ENCODE measurements at places on chromosomes 5 and 9.

- peak overlapping the region; percentile 18 for H3K4me3 ChIP-seq
- no peak overlapping the region for H3K27ac ChIP-seq
- H3K27me3 ChIP-seq = no peaks in the 10 kb centered on the region
- no peaks in the 10 kb centered on the region for H3K36me3 ChIP-seq
Measured at GRCh38 chr5:77957931-77958521, 181.9 kb upstream of the TBCA start.

- peak overlapping the region; percentile 70 for H3K4me3 ChIP-seq
- no peaks in the 10 kb centered on the region for H3K36me3 ChIP-seq
Measured at GRCh38 chr5:55226027-55226933, 835 bp downstream of the MCIDAS start.

DNA sequence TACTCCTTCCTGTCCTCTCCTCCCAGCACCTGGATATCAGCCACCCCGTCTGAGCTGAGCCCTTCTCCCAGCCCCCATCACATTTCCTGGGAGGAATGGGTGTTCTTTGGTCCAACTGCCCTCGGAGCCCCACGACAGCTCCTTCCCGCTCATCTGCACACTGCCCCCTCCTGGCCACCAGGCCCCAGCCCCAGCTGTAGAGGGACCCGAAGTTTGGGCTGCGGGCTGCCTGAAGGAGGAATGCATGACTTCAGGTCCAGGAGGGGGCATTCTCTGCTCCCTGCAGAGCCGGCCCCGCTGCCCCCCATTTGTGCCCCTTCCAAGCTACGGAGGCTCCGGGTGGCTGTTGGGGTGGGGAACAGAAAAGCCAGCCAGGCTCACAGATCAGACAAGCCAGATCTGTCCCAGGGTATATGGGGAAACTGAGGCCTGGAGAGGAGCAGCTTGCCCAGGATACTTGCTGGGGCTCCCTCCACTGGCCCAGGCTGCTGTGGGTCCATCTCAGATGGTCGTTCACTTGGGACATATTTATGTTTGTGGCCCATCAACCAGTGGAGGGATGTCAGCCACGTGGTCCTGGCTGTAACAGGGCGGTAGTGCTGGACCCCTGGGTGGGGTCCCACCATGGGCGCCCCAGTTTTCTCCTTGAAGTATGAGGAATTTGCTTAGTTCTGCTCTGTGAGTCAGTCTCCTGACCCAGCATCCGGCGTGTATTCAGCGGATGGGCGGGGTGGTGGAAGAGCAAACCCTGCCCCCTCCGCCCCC, 33.1 kb downstream of the DAB2IP start:
- no peak overlapping the region for H3K4me3 ChIP-seq
- no peaks in the 10 kb centered on the region for H3K36me3 ChIP-seq
- H3K4me1 ChIP-seq = no peaks in the 10 kb centered on the region

DNA sequence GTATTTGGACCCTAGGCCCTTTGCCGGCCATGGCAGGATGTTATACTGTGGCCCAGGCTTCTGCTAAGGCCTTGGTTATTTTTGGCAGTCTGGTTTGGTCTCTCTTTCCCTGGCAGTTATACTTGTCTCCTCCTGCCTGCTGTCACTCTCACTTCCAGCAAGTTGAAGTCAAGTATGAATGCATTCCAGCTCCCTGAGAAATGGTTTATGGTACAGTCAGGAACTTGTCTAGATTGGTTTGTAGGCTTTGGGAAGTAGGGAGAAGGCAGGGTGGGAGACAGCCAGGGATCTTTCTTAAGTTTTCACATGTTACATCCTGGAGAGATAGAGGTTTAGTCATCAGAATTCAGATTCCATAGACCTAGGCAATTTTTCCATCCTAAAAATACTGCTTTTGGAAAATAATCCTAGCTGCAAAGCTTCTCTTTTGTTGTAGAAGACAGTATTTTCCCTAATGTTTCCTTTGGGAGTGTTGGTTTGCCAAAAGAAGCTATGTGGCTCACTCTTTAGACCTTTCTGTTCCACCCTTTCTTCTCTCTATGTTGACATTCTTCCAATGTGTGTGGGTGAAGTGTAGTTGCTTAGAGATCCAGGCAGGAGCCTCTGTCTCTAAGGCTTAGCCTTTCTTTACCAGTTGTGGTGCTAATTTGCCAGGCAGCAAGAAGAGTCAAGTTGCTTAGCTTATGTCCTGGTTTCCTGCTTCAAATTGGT, 2.5 kb upstream of the KDM3B start:
- DNase-seq = no peak
- H3K4me3 ChIP-seq = no peak overlapping the region
- peak overlapping the region; percentile 65 for H3K27ac ChIP-seq
- no peaks in the 10 kb centered on the region for H3K27me3 ChIP-seq

- no peak overlapping the region for H3K27ac ChIP-seq
- no peak for DNase-seq
- H3K27me3 ChIP-seq = no peaks in the 10 kb centered on the region
- H3K36me3 ChIP-seq = no peaks in the 10 kb centered on the region
- no peaks in the 10 kb centered on the region for H3K4me1 ChIP-seq
- H3K4me3 ChIP-seq = no peak overlapping the region
Measured at GRCh38 chr5:66788556-66788955, 192.4 kb downstream of the MAST4 start.

DNA sequence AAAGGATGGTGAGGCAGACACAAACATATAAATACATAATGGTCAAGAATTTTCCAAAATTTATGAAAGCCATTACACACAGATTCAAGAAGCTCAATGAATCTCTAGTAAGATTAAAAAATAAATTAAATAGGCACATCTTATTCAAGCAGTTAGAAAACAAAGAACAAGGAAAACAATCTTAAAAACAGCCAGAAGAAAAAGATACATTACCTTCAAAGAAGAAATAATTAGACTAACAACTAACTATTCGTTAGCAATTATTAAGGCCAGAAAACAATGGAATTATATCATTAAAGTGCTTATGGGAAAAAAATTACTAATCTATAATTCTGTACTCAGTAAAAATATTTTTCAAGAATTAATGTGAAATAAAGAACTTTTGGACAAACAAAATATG, 593.1 kb downstream of the EBF1 start:
- H3K27me3 ChIP-seq = no peaks in the 10 kb centered on the region
- no peak overlapping the region for H3K27ac ChIP-seq
- DNase-seq = no peak
- no peaks in the 10 kb centered on the region for H3K4me1 ChIP-seq
- no peaks in the 10 kb centered on the region for H3K36me3 ChIP-seq

- no peak overlapping the region for H3K27ac ChIP-seq
- H3K4me1 ChIP-seq = peaks cover 6% of the 10 kb centered on the region
- H3K36me3 ChIP-seq = no peaks in the 10 kb centered on the region
- no peaks in the 10 kb centered on the region for H3K27me3 ChIP-seq
- no peak overlapping the region for H3K4me3 ChIP-seq
Measured at GRCh38 chr9:34431667-34432066, 26.7 kb downstream of the FAM219A start.

DNA sequence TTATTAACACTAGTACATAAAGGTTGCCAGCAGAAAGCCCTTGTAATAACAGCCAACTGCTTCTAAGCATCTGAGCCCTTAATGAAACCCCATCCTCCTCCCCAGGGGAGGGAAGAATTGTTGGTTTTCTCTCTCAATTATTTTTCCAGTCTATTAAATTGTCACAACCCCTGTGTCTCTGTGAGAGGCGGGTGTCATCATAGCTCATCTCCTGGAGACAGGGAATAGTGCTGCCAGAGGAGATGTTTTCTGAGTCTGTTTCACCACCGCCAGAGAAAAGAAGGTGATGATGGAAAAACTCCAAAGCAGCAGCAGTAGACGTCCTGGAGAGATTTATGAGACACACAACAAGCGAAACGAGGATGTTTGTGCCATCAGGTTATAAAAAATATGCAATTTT, 271.1 kb upstream of the NMUR2 start:
- H3K27me3 ChIP-seq = no peaks in the 10 kb centered on the region
- H3K27ac ChIP-seq = no peak overlapping the region
- no peaks in the 10 kb centered on the region for H3K36me3 ChIP-seq
- DNase-seq = no peak

- DNase-seq = no peak
- H3K27me3 ChIP-seq = no peaks in the 10 kb centered on the region
- no peaks in the 10 kb centered on the region for H3K36me3 ChIP-seq
- no peaks in the 10 kb centered on the region for H3K4me1 ChIP-seq
- no peak overlapping the region for H3K27ac ChIP-seq
Measured at GRCh38 chr5:173869316-173869715, 18.8 kb upstream of the CPEB4 start.

DNA sequence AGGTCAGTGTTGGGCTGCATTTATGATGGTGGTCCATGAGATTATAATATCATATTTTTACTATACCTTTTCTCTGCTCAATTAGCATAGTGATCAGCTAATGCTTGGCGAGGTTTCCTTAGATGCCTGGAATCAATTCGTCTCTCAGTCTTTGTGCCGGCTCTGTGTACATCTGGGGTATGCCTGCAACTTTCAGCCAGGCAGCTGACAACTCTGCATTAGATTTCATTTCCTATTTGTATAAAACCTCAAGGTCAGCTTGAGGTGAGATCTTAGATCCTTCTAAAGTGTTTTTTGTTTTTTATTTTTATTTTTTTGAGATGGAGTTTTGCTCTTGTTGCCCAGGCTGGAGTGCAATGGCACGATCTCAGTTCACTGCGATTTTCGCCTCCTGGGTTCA, 86.8 kb downstream of the MELK start:
- H3K27ac ChIP-seq = no peak overlapping the region
- no peaks in the 10 kb centered on the region for H3K4me1 ChIP-seq
- DNase-seq = no peak
- no peaks in the 10 kb centered on the region for H3K27me3 ChIP-seq

DNA sequence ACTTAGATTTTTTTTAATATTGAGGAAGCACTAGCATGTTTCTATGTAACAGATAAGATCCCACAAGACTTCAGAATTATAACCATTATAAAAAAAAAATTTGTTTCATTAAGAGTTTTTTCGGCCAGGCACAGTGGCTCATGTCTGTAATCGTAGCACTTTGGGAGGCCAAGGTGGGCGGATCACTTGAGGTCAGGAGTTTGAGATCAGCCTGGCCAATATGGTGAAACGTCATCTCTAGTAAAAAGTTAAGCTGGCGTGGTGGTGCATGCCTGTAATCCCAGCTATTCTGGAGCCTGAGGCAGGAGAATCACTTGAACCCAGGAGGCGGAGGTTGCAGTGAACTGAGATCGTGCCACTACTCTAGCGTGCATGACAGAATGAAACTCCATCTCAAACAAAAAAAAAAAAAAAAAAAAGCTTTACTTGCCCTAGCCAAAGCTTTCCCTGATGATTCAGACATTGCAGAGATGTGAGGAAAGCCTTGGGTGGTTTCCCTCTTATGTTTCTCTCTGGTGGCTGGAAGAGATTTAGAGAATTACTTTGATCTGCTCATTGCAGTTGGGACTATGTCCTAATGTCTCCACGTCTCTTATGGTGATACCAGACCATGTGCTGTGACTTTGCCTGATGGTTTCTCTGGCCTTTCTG, 65.4 kb downstream of the EGFLAM start:
- no peaks in the 10 kb centered on the region for H3K4me1 ChIP-seq
- H3K36me3 ChIP-seq = no peaks in the 10 kb centered on the region
- no peak for DNase-seq
- no peak overlapping the region for H3K4me3 ChIP-seq

- no peak overlapping the region for H3K4me3 ChIP-seq
- H3K27ac ChIP-seq = no peak overlapping the region
- no peak for DNase-seq
- no peaks in the 10 kb centered on the region for H3K27me3 ChIP-seq
Measured at GRCh38 chr9:2991292-2991691, 147.4 kb upstream of the PUM3 start.

DNA sequence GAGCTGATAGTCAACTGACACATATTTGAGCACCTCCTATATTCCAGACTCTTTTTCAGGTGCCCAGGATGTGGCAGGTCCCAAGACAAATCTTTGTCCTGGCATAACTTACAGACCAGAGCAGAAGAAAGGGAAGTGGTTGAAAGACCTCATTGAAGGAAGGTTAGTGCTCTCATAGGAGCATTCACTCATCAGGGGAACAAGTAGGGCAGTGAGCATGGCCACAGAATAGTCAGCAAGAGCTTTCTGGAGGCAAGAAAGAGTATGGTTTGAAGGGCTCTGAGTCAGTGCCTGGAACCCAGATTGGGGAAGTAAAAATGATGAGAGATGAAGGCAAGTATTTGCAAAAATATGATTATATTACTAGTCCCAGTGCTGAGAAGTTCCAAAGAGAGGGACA, 25.0 kb upstream of the ERMP1 start:
- no peaks in the 10 kb centered on the region for H3K27me3 ChIP-seq
- no peak overlapping the region for H3K4me3 ChIP-seq
- no peaks in the 10 kb centered on the region for H3K4me1 ChIP-seq

DNA sequence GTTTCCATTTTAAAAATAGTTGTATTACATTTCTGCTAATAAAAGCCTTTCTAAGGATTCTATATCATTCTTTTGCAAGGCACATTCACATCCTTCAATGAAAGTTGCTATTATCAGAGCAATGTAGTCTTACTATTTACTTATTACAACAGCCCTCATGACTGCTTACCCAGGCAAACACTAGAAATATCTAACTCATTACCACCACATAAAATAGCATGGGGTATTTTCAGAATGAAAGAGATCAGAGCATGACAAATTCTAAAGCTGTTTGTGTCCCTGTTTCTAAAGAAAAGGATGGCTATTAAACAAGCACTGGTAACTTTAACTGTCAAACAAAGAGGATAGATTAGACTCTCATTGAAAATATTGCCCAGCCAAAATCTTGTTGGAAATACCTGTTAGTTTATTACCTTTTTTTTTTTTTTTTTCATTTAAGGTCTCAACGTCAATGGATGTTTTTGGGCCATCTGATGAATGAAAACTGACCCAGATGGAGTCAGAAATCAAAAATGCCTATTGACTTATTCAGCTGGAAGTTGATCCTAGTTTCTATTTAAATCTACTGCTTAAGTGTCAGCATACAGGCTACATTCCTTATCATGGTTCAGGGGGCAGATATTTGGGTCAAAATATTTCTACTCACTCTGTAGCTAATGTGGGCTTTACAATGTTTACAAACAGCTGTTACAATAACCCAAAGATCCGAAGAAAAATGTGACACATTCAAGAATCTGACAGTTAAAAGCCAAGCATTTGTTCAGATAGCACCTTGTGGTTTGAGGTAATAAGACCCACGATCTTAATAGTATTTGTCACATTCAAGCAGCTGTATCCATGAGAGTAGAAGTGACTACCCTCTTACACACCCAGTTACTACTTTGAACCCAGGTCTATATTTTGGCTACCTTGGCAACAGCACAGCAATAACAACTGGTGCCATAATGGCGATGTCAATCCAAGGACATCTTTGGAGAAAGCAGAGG, 554.8 kb upstream of the MEF2C start:
- no peak overlapping the region for H3K4me3 ChIP-seq
- H3K27ac ChIP-seq = no peak overlapping the region
- no peaks in the 10 kb centered on the region for H3K27me3 ChIP-seq
- H3K36me3 ChIP-seq = no peaks in the 10 kb centered on the region
- H3K4me1 ChIP-seq = no peaks in the 10 kb centered on the region
- DNase-seq = no peak

Data from ascending aorta (tissue), 2 donors.